ENCODE measurements at places on chromosomes 4 and X.

DNA sequence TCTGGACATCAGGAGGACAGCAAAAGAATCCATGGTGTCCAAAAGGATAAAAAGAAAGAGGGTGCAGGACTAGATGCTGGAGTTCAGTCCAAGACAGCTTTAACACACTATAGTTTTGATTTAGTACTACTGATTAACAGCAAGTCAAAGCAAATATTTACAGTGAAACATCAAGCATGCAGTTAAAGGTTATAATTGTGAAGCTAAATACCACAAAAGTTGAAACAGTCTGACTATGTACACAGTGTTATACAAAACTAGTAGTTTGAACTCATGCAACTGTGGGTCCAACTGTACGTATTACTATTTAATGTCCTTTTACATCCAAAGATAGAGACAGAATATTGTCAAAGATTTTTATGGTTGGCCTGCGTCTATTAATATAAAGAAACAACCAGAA is 57.6 kb downstream of the CHIC2 start:
- no peak for DNase-seq

DNA sequence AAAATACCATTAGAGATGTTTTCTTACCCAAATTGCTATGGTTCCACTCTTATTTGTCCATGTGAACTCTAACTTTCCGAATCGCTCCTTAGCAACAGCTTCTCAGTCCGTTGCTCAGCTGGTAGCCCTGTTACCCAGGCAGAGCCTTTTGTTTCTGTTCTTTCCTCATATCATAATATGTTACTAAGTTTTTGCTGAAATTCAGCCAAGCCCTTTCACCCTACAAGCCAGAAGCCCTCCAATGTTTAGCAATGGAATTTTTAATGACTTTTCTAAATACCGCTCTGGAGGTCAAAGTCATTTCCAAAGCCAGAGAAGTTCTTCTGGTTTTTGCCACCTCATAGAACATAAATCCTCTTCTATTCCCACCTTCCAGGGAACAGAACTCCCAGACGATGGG is 1029.5 kb downstream of the C4orf33 start:
- DNase-seq = no peak

DNA sequence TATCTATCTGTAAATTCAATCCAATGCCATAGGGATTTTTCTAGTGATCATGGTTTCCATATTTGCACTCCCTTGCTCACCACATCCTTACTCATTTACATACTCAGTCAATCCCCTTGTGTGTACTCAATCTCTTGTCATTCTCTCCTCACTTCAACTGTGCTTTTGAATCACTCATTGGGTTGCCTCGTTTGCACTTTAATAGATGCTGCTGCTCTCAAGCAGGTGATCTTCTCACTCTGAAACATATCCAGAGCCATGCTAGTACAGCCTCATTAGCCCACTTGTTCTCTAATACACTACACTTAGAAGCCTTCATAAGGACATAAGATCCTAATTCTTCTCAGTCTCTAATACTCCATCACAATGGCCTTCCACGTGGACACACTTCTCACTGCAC is 507.9 kb downstream of the TECRL start:
- no peak for DNase-seq

DNA sequence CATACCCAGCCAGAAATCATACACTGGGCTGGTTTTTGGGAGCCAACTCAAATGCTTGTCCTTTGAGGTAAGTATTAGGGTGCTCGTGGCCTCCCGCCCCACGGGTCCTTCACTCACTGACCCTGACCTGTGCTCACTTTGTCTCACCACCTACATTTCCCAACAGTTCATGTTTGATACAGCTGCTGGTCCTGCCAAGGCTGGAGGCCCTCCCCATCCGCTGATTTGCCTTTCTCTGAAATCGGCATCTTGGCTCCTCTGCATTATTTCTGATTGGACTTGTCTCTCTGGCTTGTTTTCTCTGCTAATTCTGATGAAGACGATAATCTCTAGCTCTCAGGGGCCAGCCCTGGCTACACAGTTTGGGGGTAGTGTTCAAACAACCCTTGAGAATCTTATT is 70.2 kb downstream of the SORBS2 start:
- no peak for DNase-seq

DNA sequence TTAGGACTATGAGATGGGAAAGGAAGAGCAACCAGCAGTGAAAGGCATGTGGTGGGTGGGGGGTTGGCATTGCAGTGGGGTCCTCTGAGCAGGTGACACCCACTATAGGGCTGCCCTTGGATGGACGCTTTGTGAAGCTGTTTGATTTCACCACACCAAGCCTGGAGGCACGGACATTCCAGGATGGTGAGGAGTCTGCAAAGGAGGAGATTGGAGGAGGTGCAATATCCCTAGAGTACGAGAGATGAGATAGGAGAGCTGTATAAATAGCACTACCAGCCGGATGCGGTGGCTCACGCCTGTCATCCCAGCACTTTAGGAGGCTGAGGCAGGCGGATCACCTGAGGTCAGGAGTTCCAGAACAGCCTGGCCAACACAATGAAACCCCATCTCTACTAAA is 42.3 kb downstream of the SHOX start:
- no peak for DNase-seq
